ENCODE measurements at places on chromosomes 2 and 18.

- DNase-seq, result no peak
These were observed 90.6 kb upstream of the RAB6C start for GRCh38 chr2:129888896-129889295.

DNA sequence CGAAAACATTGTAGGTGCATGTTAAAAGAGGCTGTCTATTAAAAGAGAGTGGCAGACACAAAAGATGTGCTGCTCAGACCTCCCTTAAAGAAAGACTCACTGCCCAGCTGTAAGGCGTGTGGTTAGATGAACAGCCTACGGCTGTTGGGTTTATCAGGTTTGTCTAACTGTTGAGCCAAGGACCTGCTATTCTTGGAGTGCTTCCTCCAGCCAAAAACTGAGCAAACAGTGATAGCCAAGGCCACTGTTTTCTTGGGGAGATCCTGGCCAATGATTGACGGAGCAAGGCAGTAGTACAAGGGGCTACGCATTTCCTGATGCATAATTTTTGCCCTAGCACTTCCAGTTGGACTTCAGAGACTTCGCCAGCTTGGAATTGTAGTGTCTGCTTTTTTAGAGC, 1.4 kb upstream of the RAB3GAP1 start:
- no peak for DNase-seq

DNA sequence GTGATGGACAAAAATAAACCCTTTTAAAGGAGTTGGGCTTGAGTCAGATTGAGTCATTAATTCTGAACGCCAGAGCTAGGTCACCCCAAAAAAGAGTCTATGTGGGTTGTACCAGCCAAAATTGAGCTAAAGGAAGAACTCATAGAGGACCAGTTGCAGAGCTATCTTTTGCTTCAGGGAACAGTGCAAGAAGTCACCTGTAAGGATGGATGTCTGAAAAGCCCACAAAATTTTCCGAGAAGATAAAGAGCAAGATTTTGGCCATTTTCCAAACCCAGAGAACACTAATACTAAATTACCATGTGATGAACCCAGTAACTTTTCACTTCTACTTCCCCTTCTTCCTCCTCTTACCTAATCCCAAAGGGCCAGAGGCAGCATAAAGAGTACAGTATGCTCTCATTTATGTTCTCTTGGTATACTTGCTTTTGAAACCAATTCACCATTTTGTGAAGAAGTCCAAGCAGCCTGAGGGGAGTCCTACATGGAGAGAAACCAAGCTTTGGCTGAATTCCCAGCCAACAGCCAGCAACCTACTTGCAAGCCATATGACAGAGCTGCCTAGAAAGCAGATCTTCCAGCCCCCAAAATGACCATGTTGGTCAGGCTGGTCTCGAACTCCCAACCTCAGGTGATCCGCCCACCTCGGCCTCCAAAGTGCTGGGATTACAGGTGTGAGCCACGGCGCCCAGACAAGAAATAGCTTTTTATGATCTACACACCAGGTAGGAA, 551.7 kb downstream of the SATB2 start:
- no peak for DNase-seq

DNA sequence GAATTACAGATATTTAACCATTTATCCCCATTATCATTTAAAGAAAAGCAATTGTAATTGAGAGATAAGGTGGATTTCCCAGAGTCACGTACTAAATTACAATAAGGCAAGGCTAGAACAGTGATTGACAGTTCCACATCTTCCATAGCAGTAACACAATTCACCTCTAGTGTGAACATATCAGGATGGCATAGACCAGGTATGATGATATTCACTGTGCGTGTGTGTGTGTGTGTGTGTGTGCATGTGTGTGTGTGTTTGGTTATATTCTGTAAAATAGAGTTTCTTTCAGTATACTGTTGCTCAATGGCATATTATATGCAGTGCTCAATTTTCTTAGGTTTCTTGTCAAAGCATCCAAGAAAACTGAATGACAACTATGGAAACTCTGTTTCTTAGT, 1.7 kb downstream of the SCN2A start:
- DNase-seq, result no peak

GRCh38 chr18:8406186-8406867, 202.9 kb upstream of the RAB12 start:
- no peak for DNase-seq

DNA sequence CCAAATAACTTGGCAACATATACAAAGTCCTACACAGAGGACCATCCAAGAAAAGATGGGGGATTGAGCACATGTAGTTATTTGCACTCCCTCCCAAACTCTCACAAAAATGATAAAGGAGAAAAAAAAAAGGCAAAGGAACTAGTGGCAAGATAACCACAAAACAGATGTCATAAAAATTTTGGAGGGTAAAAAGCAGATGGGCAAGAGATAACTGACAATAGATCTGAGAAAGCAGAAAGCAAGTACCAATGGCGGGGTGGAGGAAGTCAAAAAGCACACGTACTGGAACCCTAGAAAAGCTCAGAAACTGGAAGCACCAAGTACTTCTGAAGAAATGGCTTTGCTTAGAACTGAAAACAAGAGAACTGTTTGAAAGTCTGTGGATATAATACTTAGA, 82.0 kb downstream of the WDPCP start:
- no peak for DNase-seq

- DNase-seq, result no peak
These were observed 79.9 kb downstream of the ANKRD12 start for GRCh38 chr18:9216459-9216858.

DNA sequence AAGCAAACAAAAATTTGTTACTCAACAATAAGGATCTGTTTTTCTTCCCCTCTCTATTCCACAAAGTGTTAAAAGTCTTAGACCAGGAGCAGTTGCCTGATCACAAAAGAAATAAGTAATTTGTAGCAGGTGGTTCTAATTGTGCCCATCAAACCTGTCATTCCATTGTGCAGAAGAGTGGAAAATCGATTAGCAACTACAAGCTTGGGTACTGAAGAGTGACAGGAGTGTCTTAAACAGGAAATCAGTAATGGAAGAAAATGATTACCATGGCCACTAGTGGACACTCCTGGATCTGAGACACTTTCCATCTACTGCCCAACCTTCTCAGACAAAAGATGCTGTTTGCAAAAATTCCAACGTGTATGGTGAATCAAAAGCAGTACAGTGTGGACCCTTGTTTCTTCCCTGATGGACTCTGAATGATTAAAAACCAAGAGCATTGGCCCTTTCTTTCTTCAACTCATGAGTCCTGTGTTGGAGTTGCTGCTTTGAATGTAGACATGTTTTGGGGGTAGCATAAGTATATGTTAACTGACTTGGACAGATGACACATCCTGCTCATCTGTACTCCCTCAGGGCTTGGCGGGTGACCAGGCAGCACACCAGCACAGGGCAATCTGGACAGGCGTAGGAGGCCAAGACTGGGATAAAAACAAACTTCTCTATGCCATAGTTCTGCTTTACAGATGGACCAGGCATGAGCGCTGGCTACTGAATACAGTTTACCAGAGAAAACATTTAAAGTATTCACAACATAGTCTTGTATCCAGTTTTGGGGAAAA, 51.9 kb downstream of the PLA2R1 start:
- DNase-seq, result no peak

DNA sequence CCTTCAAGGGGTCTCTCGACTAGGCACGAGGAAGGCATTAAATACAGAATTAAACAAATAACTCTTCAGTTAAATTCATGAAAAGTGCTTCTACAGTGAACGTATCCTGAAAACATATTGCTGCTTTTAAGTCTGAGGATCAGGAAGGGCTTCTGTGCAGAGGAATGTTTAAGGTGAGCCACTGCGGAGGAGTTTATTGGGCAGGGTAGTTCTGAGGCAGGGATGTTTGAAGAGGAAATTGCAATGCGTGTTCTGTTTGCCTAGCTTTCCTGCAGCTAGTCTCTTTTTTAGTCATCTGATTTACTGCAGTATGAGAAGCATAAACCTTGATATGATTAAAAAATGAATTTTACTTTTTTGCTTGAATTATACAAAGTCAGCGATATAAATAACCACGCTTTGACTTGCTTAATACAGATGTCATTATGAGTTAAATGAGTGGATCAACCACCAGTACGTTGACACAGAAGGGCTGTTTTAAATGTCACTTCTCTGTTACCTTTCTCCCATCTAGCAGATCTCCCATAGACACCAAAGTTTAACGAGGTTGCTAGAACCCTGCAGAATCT, 98.7 kb downstream of the CTNNA2 start:
- no peak for DNase-seq

DNA sequence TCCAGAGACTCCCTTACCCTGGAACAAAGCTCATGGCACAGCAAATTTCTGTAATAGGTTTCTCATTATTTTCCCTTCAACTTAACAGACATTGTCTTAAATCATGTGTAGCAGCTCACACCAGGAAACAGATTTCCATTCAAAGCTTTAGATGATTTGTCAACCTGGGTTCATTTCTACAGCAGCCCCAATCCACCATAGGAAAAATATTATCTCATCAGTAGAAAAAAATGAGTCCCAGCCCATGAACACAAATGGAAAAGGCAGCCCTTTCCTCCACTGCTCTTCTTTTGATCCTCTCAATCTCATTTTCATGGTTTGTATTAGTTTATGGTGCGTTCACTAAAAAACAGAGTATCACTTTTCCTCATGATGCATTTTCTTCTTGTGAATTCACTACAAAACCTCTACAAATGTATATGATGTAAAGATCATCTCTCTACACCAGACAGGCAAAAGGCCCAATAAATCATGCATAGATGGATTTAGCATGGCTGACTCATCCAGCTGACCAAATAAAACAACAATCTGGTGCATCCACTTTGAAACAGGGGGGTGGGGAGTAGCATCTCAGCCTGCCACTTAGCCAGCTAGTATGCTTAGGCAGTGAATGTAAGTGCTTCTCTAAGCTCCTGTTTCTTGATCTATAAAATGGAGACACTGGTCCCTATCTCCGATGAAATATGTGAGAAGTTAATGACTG, 78.6 kb downstream of the SATB2 start:
- no peak for DNase-seq

GRCh38 chr2:70471129-70471528, 82.5 kb downstream of the TGFA start:
- DNase-seq, result no peak

DNA sequence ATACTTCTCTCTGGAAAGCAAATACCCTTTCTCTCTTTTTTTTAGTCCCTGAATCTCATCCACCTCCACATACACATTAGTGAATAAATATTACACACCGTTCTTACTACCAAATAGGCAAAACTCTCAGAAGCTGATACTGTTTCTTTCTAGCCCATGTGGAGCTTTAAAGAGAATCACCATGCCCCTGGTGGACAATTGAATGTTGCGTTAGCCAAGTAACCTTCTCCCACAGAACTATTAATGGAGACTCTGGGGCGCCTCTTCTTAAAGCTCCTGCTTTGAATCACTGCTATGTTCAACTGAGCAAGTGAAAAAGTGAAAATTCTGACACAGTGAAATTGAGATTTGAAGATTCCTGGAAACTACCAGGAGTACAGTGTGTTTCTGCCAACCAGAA, 522.8 kb upstream of the CDH7 start:
- no peak for DNase-seq

- peak; percentile 25 for DNase-seq
These were observed 81.2 kb downstream of the INSIG2 start for GRCh38 chr2:118169359-118170005.

GRCh38 chr18:23719634-23720201, 30.5 kb downstream of the LAMA3 start:
- DNase-seq, result no peak

DNA sequence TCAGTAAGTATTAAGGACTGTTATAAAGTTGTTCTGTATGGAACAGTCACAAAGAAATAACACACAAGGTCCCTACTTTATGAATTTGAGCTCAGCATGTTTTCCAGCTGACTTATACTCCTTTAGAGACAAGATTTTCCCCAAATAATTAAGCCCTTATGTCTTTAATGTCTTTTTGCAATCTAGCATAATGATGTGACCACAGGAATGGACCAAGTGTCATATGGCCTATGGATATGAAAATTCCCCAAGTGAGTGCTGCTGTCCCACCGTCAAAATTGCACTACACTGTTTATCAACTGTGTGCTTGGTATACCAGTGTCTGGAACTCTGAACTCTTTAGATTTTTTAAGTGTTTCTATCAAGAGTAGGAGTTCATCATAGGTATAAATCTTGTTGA, 369.6 kb downstream of the PID1 start:
- no peak for DNase-seq

DNA sequence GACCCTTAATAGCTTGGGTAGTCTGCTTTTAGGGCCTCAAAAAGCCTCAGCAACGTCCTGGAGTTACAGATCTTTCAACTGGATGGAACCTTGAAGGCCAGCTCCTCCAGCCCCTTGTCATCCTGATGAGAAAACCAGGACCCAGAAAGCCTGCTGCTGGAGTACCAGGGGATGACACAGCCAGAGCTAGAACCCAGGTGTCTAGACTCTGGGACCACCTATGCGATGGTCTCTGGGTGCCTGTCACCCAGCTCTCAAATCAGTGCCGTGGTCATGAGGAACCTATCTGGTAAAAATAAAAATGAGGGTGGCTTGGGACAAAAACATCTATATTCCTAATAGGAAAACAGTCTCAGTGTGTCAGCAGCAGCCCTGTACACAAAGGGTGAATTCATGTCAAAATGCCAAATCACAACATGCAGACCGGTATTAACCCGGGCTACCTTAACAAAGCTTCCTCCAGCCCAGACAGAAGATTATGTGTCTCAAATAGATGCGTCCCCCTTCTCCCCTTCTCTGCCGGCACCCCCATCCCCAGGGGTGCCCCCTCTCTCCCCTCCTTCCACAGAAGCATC, 28.5 kb downstream of the SMAD7 start:
- DNase-seq, result no peak

DNA sequence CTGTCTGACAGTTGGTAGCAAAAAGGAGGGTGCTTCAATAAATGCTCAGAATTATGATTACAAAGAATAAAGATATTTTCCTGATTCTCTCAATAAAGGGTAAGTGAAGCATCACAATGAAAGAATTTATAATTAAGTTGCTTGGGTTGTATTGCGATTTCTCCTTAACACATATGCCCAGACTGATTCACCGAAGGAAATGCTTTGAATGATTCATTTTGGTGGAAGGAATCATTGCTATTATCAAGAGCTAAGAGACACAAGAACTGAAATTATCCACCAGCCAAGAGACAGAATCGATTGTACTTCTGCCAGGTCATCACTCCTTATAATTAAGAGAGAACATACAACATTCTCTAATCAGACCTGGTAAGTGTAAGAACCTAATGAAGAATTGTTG, 301.4 kb downstream of the NR4A2 start:
- DNase-seq, result no peak

DNA sequence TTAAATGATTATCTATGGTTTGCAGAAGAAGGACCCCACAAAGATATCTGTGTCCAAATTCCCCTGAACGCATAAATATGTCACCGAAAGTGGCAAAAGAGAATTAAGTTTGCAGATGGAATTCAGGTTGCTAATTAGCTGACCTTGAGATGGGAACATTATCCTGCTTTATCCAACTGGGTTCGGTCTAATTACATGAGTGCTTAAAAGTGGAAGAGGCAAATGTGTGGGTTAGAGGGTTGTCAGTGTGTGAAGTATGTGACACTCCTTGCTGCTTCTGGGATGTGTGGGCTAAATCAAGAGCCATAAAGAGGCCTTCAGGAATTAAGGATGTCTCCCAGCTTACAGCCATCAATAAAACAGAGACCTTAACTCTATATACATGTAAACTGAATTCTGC, 53.5 kb downstream of the CDH19 start:
- DNase-seq, result no peak

- DNase-seq, result no peak
These were observed 85.4 kb downstream of the RTN4 start for GRCh38 chr2:54964816-54965215.

GRCh38 chr2:215981115-215981514, 32.2 kb downstream of the MREG start:
- no peak for DNase-seq

GRCh38 chr2:16717477-16717876, 51.8 kb upstream of the CYRIA start:
- no peak for DNase-seq

Data from activated CD4-positive, alpha-beta T cell treated with anti-CD3 and anti-CD28 coated beads, Interleukin-2, amount 50 U/mL, for 16 hours (primary cell).